Ascending aorta (tissue), 2 donors: ENCODE measurements at places on chromosomes 6 and 20.

- DNase-seq, result no peak
Observed at GRCh38 chr6:84442208-84442607, 214.8 kb upstream of the CEP162 start.

- DNase-seq, result no peak
Observed at GRCh38 chr20:36483209-36483918, 58.0 kb upstream of the MYL9 start.

GRCh38 chr6:168078943-168079405 is at the start of gene FRMD1:
TSS of gene FRMD1 (minus strand) at chr6:168079212. CDS start at chr6:168079094, 118 bp downstream.
- DNase-seq, result no peak

GRCh38 chr6:136744889-136745288 is 47.4 kb downstream of the MAP3K5 start:
- DNase-seq, result no peak

DNA sequence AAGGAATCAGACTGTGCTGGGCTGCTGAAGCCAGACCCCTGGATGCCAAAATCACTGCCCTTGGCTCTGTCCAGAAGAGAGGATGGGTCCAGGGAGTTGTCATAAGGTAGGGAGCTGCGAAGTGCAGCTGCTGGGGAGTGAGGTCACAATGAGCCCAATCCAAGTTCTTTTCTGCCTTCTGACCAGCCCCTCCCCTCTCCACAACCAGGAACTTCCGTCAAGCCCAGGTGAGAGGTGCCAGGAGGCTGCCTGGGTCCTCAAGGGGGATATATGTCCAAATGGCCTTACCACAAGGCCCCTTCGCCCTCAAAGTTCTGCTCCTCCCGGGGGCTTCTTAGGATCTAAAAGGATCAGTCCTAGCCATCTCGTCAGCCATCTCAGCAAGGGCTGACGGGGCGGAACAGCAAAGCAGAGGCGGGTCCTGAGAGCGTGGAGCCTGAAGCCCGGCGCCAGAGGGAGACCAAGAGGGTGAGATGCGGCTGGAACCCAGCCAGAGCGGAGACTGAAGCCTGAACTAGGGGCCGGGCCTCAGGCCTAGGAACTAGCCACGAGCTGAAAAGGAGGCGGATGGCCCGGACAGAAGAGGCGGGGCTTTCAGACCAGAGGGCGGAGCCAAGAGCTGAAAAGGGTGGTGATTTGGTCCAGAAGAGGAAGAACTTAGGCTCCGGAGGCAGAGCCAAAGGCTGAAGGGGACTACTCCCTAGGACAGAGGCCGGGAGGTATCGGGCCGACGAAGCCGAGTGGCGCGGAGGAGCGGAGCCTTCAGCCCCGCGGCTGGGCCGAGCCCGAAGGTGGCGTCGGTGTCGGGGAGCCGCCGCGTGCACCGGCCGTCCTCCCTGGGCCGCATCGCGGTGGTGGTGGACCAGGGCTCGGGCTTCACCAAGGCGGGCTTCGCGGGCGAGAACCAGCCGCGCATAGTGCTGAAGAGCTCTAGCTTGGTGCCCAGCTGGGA is at the start of gene ACTL10:
Gene ACTL10 (plus strand): TSS at position 651 of the 952 bp plus-strand sequence. CDS start 555 bp downstream, outside the sequence.
- DNase-seq, result peak; percentile 99

DNA sequence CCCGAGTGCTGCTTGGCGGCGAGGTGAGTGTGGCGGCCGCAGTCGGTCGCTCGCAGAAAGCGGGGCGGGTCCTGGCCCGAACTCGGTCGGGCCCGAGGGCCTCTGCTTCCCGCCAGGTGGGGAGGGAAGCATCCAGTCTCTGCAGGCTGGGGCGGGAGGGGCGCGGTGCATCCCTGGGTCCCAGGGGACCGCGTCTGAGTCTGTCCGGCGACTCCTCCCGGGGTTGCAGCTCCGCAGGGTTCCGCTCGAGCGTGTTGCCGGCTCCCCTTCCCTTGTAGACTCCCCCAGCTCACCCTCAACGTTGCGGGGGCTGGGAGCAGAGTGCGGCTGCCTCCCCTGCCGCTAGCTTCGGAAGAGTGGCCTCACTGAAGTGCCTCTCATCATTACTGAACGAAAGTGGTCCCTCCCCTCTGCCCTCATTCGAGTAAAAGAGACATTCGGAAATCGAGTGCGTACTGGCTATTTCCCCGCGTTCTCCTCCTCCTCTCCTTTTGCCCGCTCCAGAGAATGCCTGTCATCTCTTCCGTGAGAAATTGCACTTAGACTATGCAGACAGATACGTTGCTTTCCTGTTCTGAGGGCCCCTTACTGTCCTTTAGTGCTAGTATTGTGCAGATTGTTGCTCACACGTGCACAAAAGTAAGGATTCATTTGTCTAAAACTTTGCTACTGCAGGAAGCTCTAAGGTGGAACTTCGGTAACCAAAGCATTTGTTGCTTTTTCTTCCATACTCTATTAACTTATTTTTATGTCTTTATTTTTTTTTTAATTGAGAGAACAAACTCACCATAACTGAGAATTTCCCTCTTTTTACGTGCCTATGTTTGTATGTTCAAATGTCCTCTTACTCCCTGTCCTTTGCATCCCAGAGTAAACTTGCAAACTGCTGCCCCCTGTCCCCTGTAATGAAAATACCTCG is 751 bp downstream of the MAP3K4 start:
- DNase-seq, result no peak

DNA sequence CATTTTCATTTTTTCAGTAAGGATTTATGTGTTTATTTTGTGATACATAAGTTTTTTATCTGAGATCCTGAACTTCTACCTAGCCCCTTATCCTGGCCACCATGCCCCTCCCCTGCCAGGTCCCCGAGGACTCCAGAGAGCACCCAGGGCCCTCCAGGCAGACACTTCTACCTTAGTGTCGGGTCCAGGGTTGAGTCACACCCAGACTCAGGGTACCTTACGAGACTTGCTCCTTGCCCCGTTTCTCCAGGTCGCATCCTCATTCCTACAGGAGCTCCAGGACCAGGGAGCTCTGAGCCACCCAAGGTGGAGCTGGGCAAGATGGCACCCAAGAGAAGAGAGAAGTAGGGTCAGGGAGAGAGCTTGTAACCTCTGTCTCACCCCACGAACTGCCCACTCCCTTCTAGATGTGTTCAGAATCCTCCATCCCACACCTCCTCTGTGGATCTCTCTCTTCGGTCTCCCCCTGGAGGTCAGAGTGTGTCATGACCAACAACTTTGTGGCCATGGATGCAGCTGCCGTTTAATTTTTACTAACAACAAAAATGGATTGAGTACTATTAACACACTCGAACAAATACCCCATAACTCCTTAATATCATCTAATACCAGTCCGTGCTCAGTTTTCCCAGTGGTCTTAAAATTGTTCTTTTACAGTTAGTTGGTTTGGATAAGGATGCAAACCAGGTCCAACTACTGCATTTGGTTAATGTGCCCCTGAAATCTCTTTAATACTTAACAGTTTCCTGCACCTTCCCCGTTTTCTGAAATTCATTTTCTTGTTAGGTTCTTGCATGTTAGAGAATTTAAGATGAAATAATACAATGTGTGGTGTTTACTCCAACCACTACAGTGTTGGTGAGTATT is 130.6 kb upstream of the INSM1 start:
- DNase-seq, result peak; percentile 66

- no peak for DNase-seq
Observed at GRCh38 chr6:135522965-135523692, 25.6 kb upstream of the AHI1 start.

DNA sequence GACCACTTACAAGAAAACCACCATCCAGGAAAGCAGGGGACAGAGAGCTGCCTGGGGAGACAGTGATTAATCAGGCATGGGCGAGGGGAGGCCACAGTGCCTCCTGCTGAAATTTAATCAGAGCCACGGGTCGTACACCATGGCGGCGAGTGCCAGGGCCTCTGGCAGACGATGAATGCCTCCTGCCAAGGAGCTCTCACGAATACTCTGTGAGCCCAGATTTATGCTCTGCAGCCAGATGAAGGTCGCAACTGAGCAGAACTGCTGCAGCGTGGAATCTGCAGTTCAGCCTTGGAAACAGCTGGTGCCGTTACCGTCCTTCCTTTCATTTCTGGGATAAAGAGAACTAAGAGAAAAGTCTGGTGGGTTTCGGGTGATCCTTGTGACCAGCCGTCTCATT is 85.6 kb downstream of the BFSP1 start:
- DNase-seq, result no peak

DNA sequence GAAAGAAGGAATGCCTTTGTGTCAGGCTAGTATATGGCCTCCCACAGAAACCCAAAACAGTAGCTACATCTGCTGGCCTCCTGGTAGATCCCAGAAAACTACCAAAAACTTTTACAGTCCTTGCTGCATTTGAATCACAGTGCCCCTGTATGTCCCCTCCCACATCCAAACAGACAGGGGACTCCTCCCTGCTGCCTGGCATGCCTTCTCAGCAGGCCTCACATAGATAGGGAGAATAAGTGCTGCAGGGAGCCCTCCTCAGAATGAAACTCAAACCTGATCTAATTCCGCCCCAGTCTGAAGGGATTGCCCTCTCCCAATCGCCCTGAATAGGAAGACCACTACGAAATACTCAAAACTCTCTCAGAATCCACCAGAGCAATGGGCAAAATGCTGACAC is 14.1 kb upstream of the DEFB116 start:
- DNase-seq, result no peak

- DNase-seq, result no peak
Observed at GRCh38 chr6:49198015-49198414, 265.0 kb downstream of the MMUT start.

DNA sequence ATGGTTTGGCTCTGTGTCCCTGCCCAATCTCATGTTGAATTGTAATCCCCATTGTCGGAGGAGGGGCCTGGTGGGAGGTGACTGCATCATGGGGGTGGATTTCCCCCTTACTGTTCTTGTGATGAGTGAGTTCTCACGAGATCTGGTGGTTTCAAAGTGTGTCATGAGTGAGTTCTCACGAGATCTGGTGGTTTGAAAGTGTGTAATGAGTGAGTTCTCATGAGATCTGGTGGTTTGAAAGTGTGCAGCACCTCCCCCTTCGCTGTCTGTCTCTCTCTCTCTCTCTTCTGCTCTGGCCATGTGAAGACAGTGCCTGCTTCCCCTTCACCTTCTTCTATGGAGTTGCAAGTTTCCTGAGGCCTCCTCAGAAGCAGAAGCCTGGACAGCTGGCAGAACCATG is 87.6 kb downstream of the MYLK4 start:
- DNase-seq, result no peak

DNA sequence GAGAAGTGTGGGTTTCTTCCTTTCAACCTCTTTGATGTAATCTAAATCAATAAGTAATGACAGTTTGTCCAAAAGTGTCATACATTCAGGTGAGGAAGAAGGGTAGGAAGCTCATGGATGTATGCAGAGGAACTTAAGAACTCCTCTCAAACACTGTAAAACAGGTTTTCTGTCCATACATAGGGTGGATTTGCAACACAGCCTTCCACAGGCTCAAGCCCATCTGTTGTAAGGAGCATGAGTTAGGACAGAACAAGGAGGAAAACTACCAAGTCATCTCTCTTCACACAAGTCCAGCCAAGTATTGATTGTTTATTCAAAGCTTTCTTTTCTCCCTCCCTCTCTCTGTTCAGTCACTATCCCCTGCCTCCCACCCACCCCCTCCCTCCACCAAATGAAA is 49.0 kb upstream of the CDYL start:
- DNase-seq, result no peak

- peak; percentile 33 for DNase-seq
Observed at GRCh38 chr6:1123386-1124375, 188.2 kb upstream of the FOXQ1 start.

GRCh38 chr6:132814716-132815570 is 574 bp downstream of the RPS12 start:
- no peak for DNase-seq

DNA sequence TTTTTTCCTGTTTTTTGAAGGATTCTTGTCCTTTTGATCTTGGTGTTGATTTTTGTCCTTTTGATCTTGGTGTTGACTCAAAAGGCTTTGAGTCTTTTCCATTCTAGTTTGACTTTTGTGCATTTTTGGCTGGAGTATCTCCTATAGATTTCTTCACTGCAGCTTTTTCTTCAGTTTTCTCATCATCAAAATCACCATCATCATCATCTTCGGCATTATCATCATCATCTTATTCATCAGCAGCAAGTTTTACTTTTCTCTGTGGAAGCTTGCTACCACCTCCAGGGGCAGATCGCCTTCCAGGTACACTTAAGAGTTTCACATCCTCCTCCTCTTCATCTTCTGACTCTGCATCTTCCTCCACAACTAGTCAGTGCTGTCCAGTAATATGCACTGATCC is 56.5 kb upstream of the MCHR2 start:
- DNase-seq, result no peak

DNA sequence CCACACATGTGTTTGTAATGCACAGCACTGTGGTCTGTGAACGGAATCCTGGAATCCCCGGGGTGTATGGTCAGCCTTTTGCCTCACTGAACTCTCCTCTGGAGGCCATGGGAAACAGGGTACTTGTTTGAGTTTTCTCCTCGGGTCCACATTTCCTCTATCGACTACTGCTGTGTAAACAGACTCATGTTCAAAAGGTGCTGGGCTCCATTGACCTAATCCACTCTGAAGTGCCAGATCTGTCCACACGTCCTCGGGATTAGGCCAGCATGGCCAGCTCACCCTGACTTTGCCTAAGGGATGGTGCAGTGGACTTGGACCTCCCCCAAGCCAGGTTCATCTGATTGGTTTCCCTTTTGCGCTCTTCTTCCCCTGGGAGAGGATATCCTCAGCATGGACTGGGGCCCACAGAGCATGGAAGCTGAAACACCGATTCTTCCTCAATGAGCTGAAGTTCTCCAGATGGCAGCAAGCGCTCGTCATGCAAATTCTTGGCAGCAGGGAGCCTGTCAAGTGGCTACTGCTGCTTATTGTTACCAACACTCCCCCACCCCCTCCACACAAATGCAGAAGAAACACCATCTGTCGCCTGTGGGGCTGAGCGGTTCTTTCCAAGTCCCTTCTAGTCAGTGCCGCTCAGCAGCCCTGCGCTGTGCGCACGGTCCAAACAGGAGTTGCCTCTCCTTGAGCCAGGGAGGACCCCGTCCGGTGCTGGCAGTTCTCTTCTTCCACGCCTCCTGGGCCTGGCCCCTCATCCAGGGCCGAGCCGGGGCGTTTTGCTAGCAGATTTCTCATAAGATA is 292.6 kb upstream of the MARCKS start:
- peak; percentile 39 for DNase-seq

DNA sequence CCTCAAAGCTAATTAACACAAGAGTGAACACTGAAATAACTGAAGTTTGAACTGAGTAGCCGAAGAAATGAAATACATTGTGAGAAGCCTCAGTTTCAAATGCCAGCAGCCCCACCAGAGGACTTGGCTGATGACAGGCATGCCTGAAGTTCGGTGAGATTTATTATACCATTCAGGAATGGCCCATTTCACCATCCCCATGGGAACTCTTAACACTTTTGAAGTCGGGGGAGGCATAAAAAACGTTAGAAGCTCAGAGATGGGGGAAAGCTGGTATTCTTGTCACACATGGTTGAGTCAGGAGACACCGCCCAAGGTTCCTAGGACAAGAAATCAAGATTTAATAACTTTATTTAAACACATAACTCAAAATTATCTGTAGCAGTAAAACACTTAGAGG is 17.6 kb upstream of the SLC22A3 start:
- no peak for DNase-seq
